ENCODE measurements at places on chromosomes 6 and 20. TPM values are rescaled to one million over a fixed set of nuclear protein-coding genes. Genes with fewer than 3 reads are reported as not detected.

RWDD2A gene
- 8.1 TPM for total RNA-seq

HTR1B gene
- 0.66 TPM for total RNA-seq

TP53TG5 gene
- not detected for total RNA-seq

PRIM2 gene
- total RNA-seq = 61.8 TPM

SLC4A11 gene
- total RNA-seq = 2.2 TPM

TNF gene
- under 0.01 TPM for total RNA-seq

TRDN gene
- total RNA-seq = not detected

LY6G6D gene
- total RNA-seq = not detected

WFDC12 gene
- not detected for total RNA-seq

SCRT2 gene
- not detected for total RNA-seq

NHLRC1 gene
- total RNA-seq = 2.0 TPM

Measured in placental pericyte (primary cell).